ENCODE measurements at places on chromosomes 2 and 18.

DNA sequence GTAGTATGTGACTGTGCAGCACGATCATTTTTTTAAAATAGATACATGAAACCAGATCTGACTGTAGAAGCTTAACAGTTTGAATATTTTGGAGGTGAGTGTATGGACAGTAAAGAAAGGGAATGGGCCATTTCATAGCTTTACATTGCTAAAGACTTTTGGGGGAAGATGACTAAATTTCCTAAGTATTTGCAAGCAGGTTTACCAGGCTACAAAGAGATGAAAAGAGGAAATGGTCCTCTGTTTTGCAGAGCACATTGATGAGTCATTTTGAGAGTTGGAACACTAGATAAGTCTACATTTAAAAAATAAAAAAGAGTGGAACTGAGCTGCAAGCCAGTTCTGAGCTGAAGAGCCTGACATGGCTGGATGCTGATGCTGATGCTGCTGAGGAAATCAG, 115.7 kb upstream of the LRATD1 start:
- DNase-seq: no peak

DNA sequence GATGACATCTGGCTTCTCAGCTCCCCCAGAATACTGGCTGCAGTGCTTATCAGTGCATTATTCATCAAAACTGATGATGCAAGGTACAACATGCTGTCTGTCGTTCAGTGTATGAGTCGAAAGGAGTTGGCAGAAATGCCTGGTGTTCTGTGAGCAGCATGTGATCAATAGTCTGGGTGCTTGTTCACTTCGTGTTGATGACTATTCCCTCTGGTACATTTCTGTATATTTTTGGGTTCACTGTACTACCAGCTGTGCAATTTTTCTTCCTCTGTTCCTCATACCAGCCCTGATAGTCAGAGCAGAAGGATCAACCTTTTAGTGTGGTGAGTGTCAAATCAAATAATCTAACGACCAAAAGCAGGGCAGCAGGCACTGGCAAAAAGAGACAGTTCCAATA, 59.0 kb upstream of the KLHL14 start:
- DNase-seq: no peak

DNA sequence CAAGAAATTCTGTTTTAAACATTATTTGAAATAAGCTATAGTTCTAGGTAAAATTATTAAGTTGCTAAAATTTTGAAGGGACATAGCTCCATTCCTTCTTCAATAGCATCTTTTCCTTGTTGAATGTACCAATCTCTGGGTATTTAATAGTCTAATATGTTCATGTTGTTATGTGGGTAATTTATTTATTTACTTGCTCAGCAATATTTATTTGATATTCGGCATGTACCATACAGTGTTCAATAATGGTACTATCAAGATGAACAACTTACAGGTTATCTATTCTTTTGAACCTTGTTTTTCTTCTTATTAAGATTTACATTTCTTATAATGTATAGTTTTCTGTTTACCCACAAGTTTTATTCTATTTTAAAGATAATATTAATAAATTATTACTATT, 1616.8 kb upstream of the PIK3C3 start:
- no peak for DNase-seq

DNA sequence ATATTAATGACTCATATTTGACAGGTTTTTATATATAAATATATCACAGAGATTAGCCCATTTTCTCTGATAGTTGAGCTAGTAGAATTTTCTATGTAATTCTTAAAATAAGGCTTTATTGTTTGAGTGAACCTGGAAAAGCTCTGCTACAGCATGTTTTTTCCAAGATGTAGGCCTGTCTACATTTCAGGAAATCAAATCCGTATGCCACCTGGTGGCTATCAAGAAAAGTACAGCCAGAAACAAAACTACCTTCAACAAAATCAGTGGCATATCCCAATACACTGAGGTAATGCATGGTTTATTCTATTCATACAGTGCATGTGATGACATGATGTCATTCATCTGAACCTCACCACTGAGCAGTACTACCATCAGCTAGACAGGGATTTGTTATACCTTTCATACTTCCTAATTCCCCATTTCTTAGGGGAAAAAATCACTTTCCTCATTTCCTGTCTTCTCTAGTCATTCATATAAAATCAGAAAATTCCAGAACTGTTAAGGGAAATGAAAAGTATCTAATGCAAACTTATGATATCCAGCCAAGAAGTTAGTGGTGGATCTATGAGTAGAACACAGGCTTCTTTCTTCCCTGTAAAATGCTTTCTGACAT, 310.4 kb upstream of the SYT4 start:
- no peak for DNase-seq

DNA sequence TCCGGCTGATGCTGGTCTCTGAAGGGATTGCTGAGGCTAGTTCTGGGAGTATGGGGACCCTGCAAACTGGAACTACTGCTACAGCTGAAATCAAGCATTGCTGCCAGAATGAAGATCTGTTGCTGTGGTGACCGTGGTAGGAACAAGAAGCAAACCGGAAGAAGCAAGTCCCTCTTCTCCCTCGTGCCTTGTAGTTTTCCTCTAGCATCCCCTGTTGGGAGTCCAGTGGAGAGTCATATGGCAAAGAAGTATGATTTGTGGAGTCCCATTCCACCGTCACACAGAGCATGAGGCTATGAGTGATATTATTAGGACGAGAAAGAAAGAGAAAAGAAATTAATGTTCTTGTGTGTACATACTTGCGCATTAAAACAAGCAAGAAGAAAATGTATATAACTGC, 138.8 kb upstream of the SP5 start:
- no peak for DNase-seq

DNA sequence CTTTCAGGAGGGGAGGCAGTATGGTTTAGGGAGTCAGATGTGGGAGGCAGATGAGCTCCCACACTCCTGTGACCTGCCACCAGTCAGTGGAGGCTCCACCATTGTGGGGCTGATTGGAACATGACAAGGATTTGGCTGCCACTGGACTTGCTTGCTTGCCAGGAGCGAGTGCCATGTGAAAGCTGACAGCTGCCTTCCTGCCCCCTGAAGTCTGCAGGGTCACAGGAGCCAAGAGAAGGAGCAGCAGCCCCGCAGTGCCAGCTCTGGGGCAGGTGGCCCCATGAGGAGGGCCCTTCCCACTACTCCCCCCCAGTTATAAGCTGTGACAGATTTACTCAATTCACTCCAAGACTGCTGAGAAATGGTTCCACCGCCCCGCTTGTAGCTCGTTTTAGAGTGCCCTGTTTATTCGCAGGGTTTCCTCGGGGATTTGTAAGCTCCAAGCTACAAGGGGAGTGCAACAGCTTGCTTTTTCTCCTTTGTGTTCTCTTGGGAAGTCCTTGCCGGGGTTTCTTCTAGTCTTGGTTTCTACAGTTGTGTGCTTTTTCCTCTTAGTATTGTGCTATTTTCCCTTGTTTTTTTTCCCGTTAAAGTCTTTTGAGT, 414.3 kb downstream of the MEIS1 start:
- no peak for DNase-seq

GRCh38 chr2:8154936-8155335, 526.9 kb upstream of the ID2 start:
- no peak for DNase-seq

DNA sequence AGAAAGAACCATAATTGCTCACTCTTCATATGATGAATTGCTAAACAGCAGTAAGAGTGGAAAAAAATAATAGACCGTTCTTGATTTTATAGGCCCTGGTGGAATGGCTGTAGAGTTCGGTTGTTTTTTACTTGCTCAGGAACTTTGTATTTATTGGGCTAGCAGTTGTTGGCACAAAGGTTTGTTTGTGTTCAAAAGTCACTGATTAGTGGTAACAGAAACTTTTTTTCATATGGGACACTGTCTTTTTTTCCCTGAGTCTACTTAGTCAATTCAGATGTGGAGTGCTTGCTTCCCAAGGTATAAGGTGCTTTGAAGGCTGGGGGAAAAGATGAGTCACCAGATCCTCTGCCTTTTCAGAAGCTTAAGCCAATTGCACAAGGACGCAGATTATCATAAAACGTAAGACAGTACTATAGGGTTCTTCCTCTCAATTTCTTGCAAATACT, 25.8 kb downstream of the PHLPP1 start:
- DNase-seq: no peak

GRCh38 chr2:12501469-12502158, 215.1 kb upstream of the TRIB2 start:
- no peak for DNase-seq

DNA sequence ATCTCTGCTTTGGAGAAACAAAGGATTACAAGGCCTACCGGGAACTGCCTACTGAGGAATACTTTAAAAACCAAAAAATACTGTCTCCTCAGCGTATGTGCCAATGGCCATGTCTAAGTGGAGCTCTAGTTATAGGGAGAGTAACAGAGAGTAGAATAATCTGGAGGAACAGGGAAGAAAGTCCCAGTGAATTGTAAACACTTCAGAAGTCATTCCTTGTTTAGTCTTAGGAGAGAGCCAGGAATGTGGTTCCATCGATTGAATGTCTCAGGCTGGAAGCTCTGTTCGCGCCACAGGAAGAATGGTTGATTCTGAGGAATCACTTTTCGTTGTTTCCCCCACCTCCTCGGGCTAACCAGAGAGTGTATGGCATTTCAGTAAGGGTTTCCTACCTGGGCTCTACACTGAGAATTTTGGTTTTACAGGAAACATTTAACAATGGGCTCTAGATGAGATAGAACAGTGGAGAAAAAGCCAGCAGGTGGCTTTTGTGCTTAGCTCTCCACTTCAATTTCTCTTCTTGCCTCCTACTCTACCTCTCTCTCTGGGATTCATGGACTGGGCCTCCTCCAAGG, 88.7 kb downstream of the ACVR1 start:
- no peak for DNase-seq

- no peak for DNase-seq
Observed at GRCh38 chr2:157611726-157612125, 16.9 kb downstream of the ACVR1C start.

All from stimulated activated effector memory CD8-positive, alpha-beta T cell treated with anti-CD3 and anti-CD28 coated beads, Interleukin-12 subunit alpha, Interleukin-12 subunit beta, amount 100 ng/mL, for 72 hours (primary cell).